Urinary bladder (tissue), 4 donors: ENCODE measurements at places on chromosomes 5 and 9. TPM values are rescaled to one million over a fixed set of nuclear protein-coding genes. Genes with fewer than 3 reads are reported as not detected.

- no peak for DNase-seq
These were observed 66.1 kb downstream of the RPS23 start for GRCh38 chr5:82211855-82212572.

The GFI1B gene
- 0.26 TPM for total RNA-seq

DNA sequence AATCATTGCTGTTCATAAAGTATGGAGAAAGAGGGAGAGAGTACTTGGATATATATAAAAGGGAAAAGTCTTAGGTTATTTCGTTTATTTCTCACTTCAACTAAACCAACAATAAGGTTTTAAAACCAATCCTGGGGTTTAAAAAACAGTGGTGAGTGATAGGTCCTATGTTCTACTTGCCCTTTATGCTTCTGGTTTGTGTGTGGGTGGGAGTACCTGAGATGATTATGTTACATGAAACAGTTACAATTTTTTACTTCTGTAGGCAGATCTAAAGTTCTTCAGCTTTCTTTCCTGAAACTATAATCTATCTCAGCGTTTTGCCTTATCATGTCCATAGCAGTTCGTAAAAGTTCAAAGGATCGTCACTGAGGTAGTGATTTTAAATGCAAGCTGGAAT, 49.2 kb downstream of the STX17 start:
- DNase-seq: no peak

DNA sequence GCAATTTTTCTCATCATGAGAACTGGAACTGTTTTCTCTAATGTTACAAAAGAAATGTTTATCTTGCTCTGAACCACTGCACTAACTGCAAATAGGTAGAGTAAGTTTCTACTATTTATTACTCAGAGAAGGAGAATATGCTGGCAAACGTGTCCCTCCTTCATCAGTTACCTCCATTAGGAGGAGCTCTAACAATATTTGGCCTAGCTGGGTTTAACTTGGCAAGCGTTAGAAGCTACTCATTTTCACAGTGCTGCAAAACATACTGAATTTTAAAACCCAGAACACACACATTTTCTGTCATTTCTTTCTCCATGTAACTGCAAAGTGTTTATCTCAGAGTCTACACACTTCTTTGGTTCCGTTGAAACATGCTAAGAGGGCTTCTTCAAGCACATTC, 101.0 kb upstream of the GABRG2 start:
- DNase-seq: no peak

DNA sequence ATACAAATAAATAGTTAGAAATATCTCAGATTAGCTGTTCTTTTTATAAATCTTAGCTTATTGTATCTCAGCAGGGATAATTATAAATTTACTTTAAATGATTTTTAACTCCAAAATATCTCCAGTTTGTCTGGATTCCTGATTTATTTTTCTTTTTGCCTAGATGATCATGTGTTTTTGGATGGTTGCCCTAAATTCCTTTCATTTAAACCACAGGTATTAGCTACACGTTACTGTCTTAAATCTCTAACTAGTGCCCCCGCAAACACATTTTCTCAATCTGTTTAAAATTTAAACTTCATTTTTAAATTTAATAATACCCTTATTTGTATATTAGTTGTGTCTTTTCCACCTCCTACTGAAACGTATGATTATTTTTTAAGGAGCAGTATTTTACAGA, 5.6 kb downstream of the FER start:
- DNase-seq: no peak

The PCDHGA10 gene
- 12.3 TPM for total RNA-seq

GRCh38 chr5:122736086-122736845, 38.6 kb upstream of the SNX2 start:
- DNase-seq: no peak

DNA sequence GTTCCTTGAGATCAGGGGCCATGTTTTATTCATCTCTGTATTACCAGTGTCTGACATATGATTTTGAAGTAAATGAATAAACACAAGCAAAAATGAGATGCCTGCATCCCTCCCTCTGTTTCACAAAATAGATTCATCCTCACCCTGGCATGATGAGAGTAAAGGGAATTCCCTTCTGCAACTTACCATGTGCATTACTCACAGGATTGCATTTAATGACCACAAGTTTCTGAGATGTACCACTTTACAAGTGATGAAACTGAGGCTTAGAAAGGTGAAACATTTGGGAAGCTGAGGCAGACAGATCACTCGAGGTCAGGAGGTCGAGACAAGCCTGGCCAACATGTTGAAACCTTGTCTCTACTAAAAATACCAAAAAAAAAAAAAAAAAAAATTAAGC, 74.2 kb upstream of the TNFSF8 start:
- no peak for DNase-seq
